ENCODE measurements at places on chromosomes 5 and 9.
A peak's percentile ranks its signal among the peaks of the same experiment; 100 is the strongest.

DNA sequence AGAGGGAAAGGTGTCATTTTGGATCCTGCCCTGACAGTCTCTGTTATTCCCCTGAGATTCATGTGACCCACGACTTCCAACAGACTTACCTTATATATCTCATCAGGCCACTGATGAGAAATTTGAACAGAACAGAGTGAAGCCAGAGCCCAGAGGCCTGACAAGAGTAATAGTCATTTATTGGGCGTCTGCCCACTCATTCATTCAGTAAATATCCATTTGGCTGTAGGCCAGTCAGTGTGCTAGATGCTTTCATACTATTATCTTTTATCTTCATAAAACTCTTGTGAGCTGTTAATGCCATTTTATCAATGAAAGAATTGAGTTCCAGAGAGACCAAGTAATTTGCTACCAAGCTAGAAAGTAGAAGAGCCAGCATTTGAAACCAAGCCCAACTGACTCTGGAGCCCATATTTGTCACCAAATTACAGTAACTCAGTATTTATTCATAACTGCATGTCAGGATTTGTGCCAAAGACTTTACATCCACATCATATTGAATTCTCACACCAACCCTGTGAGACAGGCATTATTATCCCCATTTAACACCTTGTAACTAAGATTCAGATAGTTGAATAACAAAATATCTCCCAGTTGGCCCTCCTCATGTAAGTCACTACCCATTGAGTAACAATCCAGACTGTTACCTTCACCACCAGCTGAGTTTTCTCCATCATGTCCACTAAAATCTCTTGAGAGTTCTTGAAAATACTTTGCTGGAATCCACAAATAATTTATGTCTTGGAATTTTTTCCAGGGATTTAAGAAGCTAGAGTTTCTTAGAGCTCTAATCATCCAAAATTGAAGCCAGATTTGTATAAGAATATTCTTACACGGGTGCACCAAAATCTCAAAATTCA, 2.5 kb downstream of the PTPDC1 start:
- no peak for DNase-seq

- DNase-seq = peak; percentile 16
Measured at GRCh38 chr5:1005904-1006655, 2.5 kb upstream of the NKD2 start.

GRCh38 chr5:1004461-1005248, 3.9 kb upstream of the NKD2 start:
- DNase-seq = peak; percentile 57

- no peak for DNase-seq
Measured at GRCh38 chr5:14457476-14457875, 124.1 kb upstream of the OTULINL start.

- DNase-seq = no peak
Measured at GRCh38 chr9:101966691-101967090, 228.2 kb upstream of the GRIN3A start.

- DNase-seq = peak; percentile 92
Measured at GRCh38 chr5:134004626-134005416, at the start of gene VDAC1. TSS of gene VDAC1 (minus strand) at chr5:134004975. CDS start at chr5:133993012, 11,963 bp downstream.

GRCh38 chr9:108543251-108543778, 312.5 kb downstream of the ACTL7B start:
- no peak for DNase-seq

GRCh38 chr5:68460147-68460798, 244.7 kb downstream of the PIK3R1 start:
- DNase-seq = peak; percentile 72

- DNase-seq = no peak
Measured at GRCh38 chr9:76269789-76270188, 124.4 kb downstream of the RFK start.

DNA sequence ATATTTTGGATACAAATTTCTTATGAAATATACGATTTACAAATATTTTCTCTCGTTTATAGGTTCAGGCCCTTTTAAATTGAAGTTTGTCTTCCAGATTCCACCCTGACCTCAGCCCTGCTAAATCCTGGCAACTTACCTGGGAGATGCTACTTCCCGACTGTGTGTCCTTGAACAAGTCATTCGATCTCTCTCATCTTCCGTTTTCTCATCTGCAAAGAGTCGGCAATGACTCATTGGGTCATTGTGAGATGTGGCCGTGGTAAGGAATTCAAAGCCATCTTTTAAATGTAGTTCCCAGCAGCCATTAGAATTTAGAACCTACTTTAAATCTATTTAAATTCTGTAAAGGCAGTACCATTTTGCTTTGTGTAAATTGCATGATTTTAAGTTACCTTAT, 72.5 kb downstream of the LHX2 start:
- DNase-seq = no peak

DNA sequence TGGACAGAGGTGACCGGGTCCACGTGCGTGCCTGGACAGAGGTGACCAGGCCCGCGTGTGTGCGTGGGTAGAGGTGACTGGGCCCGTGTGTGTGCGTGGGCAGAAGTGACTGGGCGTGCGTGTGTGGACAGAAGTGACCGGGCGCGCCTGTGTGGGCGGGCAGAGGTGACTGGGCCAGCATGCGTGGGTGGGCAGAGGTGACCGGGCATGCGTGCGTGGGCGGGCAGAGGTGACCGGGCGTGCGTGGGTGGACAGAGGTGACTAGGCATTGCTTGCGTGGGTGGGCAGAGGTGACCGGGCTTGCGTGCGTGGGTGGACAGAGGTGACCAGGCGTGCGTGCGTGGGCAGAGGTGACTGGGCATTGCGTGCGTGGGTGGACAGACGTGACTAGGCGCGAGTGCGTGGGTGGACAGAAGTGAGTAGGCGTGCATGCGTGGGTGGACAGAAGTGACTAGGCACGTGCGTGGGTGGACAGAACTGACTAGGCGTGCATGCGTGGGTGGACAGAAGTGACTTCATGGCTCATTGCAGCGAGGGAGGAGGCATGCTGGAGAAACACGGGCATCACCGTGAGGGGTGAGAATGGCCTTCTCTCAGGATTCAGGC, 254.1 kb upstream of the IRX4 start:
- DNase-seq = no peak

GRCh38 chr5:139967353-139967752, 75.7 kb downstream of the NRG2 start:
- DNase-seq = no peak

DNA sequence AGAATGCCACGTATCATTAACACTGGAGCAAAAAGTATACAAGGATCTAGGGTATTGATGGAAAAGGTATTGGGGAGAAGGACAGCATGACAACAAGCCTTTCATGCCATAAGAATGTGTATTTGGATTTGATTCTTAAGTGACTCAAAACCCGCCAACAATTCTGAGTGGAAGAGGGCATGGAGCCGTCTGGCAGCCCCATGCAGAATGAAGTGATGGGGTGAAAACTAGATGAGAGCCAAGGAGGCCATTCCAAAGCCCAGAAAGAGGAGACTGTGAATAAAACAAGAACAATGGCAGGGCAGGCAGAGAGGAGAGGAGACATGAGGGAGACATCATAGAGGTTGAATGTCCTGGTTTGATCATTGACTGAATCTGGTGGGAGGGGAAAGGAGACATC, 272.3 kb upstream of the WWC1 start:
- no peak for DNase-seq

Data from activated CD8-positive, alpha-beta T cell treated with anti-CD3 and anti-CD28 coated beads, Interleukin-2, amount 10 ng/mL, durations not matched to agents 7 days and 5 days (primary cell).